ENCODE measurements at places on chromosomes 3 and 15. TPM values are rescaled to one million over a fixed set of nuclear protein-coding genes. Genes with fewer than 3 reads are reported as not detected.

DNA sequence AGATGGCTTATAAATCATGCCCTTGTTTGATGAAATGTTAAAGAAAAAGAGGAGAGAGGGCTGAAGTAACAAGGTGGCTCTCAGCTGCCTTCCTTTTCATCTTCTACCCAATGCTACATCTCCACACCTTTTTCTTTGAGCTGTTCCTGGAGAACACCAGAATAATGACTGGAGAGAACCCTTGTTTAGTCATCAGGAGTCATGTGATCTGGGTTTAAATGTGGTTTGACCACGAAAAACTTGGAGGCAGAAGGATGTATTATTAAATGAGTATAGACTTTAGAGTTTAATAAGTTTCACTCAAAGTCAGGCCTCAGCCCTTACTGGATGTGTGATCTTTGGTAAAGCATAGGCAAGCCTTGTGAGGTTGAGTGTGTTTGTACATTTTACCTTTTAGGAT, 230.3 kb upstream of the TBL1XR1 start:
- DNase-seq: no peak
- H3K27me3 ChIP-seq: no peaks in the 10 kb centered on the region
- H3K27ac ChIP-seq: no peak overlapping the region
- no peaks in the 10 kb centered on the region for H3K36me3 ChIP-seq

DNA sequence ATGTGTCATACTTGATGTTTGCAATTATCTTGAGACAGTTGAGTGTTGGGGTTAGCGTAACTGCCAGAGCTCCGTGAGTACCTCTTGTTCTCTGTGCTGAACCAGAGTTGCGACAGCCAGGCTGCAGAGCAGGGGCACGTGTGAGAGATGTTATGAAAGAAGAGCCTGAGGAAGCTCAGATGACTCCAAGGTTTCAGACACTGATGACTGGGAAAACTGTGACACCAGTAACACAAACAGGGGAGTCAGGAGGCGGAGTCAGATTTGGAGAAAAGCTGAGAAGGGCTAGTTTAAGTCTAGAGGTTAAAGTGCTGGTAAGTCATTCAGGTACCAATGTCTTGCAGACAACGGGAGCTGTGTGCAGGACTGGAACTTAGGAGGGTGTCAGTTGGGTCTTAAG, 45.0 kb downstream of the BLM start:
- H3K4me3 ChIP-seq: no peak overlapping the region
- H3K36me3 ChIP-seq: no peaks in the 10 kb centered on the region
- no peak for DNase-seq
- H3K27me3 ChIP-seq: no peaks in the 10 kb centered on the region

- no peak overlapping the region for H3K4me3 ChIP-seq
- no peaks in the 10 kb centered on the region for H3K36me3 ChIP-seq
- no peaks in the 10 kb centered on the region for H3K27me3 ChIP-seq
- no peak for DNase-seq
Measured at GRCh38 chr15:31332681-31333071, 6.0 kb downstream of the KLF13 start.

The SH2D7 gene
- not detected for total RNA-seq

The NRROS gene
- total RNA-seq: 3.6 TPM
